ENCODE measurements at places on chromosomes 7 and 10.

GRCh38 chr10:63391812-63392211 is 74.0 kb downstream of the JMJD1C start:
- no peak for DNase-seq

DNA sequence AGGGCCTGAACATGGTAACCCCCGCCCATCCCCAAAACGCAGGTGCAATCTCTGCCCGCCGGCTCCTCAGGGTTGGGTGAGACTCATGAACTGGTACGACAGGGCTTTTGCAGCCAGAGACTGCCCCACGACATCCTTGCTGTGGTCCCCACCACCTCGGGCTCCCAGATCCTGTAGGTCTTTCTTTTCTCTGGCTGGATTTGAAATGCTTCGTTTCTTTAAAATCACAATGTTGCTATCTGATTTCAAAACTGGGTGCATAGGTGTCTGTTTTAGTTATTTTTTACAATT is 21.9 kb downstream of the WDR86 start:
- DNase-seq = no peak

- no peak for DNase-seq
Measured at GRCh38 chr10:9811601-9812000, 1206.1 kb upstream of the CELF2 start.

DNA sequence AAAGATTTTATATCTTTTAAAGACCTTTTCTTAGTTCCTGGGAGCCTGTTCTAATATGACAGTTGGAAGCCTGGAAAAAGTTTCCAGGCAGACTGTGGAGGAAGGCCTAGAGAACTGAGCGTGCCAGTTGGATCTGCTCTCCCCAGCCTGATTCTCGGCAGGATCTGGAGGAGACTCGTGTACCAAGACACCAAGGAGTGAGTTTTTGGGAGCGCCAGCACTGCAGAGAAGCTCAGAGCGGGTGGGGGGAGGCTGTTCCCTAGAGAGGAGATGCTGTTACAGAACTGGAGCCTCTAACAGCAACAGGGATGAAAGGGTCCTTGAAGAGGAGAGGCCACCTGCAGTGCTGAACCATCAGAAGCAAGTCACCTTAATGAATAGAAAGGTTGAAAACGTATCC is 52.9 kb downstream of the LYZL2 start:
- DNase-seq = no peak

- DNase-seq = no peak
Measured at GRCh38 chr7:40780460-40780859, 645.7 kb downstream of the SUGCT start.

- DNase-seq = peak; percentile 95
Measured at GRCh38 chr10:126062131-126063032, 166.0 kb downstream of the FANK1 start.

DNA sequence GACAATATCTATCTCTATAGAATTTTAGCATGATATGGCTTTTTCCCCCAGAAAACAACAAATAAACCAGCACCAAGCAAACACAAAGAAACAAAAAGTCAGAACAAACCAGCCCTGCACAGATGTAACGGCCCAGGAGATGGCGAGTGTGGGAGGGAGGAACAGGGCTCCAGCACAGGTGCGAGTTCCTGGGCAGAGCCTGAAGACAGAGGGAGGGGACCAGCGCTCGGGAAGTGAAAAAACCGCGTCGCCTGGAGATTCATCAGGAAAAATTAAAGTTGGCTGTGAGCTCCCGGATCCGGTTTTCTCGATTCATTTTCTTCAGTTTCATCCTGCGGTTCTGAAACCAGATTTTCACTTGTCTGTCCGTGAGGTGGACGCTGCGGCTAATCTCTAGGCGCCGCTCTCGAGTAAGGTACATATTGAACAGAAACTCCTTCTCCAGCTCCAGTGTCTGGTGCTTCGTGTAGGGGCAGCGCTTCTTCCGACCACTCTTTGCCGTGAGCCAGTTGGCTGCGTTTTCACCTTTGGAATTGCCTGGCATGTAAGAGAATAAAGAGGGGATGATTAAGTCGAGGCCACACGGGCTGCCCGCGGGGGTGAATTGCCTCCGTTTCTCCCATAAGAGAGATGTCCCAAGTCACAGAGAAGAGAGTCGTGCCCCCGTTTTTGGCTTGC is 2.3 kb downstream of the HOXA10 start:
- DNase-seq = no peak

DNA sequence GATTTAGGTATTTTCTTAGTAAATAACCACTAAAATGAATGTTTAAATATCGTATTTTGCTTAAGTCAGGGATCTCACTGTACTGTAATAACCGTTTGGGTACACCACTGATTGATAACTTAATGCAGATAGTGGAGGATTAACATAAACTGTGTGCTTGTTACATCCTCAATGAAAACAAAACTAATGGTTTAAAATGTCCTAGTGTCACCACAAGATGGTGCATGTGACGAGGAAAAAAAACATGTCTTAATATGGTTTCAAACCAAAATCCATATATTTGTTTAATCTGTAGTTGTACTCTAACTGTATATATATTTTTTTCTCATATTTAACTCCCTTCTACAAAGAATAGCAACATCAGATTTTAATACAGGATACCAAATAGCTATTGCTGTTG is 19.2 kb downstream of the ARMC10 start:
- DNase-seq = no peak

DNA sequence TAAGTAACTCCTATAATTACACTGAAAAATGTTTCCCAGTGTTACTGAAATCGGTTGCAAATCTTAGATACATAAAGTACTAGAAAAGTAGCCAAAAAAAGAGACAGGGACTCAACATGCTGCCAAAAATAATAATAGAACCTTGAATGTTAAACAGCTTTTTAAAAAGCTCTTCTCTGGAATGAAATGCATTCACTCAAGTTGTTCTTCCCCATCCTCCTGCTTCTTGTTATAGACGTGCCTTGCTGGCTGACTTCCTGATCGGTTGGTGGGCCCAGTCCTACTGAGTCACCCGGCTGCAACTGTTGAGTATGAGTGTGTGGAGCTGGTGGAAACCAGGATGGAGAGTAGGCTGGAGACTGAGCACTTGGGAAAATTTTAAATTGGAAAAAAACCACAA is 30.6 kb upstream of the RAPGEF5 start:
- DNase-seq = no peak

GRCh38 chr7:126302639-126303038 is 950.1 kb downstream of the GRM8 start:
- DNase-seq = no peak

DNA sequence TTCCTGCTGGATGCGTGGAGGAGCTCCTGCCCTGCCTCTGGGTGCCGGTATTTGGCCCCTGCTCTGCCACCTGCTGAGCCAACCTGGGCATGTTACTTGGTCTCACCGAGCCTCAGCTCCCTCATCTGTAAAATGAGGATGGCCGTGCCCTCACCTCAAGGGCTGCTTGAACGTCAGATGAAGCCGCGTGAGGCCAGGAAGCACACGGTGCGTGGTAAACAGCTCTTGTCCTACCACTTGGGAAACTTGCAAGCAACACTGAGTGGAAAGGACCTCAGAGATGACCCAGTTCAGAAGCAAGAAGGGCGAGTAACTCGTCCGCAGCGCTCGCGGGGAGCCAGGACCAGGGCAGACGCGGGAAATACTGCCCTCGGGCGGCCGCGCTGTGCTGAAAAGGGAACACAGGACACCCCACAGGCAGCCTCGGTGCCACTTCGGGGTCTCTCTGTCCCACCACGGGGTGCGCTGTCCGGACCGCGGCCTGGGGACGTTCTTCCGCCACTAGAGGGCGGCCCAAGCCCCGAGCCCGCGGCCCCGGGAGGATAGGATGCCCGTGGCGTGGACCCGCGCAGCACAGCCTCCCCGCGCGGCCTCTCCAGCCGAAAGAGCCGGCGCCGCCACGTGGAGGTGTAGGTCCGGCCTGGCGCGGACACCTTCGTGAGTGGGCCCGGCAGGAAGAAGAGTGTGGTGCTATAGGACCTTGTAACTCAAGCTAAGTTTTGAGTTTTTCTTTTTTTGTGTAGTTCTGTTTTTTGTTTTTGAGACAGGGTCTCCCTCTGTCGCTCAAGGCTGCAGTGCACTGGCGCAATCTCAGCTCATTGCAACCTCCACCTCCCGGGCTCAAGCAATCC is 94.1 kb downstream of the PRKAG2 start:
- peak; percentile 4 for DNase-seq

- DNase-seq = no peak
Measured at GRCh38 chr10:29725133-29725720, 90.5 kb upstream of the SVIL start.

DNA sequence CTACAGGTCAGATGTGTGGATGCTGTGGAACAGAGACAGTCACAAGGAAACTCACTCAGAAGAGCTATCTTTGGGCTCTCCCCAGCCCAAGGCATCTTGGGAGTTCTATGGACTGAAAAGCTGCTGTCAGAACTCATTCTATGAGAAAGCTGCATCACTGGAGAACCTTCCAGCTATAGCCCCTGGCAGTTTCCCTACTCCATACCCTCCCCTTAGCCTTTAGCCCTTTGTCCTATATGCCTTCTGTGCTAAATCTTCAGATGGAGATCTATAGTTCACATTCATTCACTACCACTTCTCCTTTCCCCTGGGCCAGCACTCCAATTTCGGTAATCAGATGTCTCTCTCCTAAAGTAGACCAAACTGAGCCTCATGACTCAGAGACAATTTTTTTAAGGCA is 6.9 kb downstream of the WNT8B start:
- no peak for DNase-seq

GRCh38 chr10:43198682-43199005 is 60.4 kb downstream of the CSGALNACT2 start:
- DNase-seq = no peak

DNA sequence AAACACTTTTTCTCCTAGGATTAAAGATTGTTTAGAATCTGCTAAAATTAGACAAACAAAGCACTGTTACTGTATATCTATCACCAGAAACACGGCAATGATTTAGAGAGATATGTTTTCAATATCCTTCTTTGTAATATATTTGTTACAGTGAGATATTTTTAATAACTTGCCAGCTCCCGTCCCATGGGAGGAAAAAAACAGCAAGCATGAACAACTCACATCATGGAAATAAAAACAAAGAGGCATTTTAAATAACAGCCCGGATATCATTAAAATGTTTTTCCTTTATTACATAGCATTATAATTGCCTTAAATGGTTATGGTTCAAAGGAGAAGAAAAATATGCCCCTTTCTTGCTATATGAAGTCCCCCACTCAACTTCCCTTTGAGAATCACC is 272.1 kb downstream of the BMPER start:
- no peak for DNase-seq

- DNase-seq = no peak
Measured at GRCh38 chr10:130491693-130492050, 355.5 kb downstream of the GLRX3 start.

DNA sequence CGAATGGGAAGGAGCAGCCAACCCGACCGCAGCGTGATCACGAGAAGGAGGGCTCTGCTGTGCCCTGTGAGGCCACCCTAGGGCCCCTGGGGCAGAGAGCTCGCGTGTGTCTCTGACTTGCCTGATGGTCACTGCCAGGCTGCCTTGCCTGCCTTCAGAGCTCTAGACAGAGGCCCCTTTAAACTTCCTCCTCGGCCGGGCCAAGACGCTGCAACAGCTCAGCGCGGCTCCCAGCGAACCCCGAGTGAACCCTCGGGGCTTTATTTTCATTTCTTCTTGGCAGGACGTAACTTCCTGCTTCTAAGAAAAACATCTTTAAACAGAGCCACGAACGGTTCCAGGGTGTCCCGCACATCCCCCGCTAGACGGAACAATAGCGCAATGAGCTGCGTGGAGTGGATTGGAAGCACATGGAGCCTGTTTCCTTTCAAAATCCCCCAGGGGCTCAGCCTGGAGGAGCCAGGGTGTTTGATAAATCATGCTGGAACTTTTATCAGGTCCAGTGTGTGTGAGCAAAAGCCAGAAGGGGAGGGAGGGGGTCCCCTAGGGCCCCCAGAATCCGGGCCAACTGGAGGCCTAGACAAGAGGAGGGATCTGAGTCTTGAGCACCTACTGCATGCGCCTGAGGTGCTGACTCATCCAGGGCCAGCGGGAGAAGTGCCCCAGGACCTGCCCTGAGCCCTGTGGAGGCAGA is 134.1 kb upstream of the GDF10 start:
- DNase-seq = no peak

GRCh38 chr7:139566736-139567646 is 43.5 kb downstream of the CLEC2L start:
- no peak for DNase-seq

- no peak for DNase-seq
Measured at GRCh38 chr10:124066781-124067714, 26.4 kb downstream of the CHST15 start.

GRCh38 chr7:94823947-94824346 is 83.4 kb upstream of the PPP1R9A start:
- DNase-seq = peak; percentile 51

DNA sequence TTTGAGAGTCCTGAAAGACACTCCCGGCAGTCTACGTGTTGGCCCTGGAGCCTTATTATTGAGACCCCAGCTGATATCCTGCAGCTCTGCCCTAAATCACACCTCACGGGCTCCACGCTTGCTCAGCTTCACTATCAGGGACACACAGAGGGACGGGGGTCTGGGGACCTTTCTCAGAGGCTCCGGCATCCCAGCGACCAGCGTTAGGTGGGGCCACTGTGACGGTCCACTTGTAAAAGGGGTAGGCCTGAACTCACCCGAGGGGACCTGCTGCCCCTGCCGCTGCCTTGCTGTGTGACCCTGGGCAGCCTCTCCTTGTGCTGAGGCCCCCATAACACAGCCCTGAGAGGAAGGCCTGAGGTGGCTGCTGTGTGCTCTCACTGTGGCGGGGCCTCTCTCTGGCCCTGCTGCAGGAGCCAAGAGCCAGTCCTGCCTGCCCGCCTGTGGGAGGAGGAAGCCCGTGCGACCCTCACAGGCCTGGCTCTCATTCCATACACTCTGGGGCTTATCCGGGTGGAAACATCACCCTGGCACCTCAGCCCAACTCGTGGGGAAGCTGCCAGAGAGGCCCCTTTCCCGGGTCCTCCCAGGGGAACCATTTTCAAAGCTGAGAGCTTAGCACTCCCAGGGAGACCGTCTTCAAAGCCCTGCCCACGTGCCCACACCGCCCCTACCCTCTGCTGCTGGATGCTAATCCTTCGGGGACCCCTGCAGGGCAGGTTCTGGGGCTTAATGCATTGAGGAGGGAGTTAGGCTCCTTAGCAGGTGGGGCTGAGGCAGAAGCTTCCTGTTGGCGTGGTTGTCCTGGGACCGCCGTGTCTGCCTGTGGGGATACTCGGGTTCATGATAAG is 21.7 kb downstream of the AQP1 start:
- DNase-seq = no peak

All from kidney glomerular epithelial cell (primary cell).